ENCODE measurements at places on chromosomes 2 and 18.

DNA sequence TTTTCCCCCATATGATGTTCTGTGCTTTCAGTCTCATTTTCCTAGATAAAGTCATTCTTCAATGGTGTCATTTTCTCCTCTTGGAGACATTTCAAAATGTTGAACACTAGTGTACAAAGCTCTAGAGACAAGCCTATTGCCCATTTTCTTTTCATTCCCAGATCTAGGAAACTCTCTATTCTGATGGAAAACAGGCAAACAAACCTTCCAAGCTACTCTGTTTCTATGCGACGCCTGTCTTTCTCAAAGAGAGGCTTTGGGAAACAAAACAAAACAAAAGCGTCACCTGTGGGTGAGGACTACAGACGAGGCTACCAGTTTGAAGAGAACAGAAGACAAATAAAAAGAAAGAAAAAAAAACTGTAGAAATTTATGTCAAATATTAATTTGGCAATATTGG, 311.0 kb downstream of the CBLN2 start:
- no peak for DNase-seq

DNA sequence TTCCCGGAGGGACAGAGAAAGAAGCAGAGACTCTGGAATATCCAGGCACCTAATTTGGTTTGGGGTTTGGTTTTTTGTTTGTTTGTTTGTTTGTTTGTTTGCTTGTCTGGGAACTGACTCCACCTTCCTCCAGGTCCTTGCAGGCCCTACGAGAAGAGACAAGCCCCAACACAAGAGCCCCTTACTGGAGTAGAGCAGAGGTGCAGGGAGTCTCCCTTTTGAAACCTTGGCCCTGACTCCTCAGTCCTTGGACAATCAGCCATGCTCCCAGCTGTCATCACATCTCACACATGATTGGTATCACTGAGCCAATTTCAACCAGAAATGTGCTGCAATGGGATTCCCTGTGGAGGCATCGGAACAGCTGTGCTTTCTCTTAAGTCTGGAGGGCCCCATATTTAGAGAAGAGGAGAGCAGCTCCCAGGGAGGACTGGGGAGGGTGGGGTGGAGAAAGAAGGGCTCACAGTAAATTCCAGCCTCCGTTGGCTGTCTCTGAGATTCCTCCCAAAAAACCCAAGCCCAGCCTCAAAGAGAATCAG, 279.9 kb upstream of the NCKAP5 start:
- DNase-seq = no peak

DNA sequence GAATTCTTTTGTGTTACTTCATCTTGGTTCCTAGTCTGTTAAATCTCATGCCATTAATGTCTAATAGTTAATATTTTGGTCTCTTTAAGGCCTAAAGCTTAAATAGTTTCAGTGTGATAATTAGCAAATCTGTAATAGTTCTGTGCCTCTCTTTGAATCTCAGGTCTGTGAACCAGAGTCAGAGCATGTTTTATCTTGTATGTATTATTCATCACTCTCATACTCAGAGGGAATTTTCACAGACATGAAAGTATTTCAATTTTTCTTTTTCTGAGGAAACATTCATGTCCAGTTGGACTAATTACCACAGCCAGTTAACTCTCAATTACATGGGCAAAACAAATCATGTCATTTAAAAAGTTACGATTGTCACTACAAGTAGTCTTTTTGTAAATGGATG, 931.9 kb upstream of the SLC39A10 start:
- DNase-seq = no peak

DNA sequence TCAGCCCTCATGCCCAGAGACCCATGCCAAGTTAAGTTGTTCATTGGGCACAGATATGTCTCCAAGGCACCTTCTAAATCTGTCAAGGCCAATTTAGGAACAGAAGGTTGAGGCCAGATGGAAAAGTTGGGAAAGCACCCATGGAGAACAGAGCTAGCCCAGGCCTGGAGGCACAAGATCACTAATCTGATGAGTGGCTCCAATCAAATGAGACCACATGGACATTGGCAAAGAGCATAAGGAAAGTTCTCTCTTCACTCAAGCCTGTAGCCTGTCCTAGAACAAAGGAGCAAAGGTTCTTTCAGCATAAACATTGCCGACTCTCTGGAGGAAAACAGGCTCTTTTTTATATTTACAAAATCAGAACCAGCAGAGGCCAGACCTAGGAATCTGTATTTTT, 154.8 kb downstream of the RNF152 start:
- DNase-seq = no peak

- no peak for DNase-seq
These were observed 164.2 kb downstream of the C1D start for GRCh38 chr2:67898595-67898994.

DNA sequence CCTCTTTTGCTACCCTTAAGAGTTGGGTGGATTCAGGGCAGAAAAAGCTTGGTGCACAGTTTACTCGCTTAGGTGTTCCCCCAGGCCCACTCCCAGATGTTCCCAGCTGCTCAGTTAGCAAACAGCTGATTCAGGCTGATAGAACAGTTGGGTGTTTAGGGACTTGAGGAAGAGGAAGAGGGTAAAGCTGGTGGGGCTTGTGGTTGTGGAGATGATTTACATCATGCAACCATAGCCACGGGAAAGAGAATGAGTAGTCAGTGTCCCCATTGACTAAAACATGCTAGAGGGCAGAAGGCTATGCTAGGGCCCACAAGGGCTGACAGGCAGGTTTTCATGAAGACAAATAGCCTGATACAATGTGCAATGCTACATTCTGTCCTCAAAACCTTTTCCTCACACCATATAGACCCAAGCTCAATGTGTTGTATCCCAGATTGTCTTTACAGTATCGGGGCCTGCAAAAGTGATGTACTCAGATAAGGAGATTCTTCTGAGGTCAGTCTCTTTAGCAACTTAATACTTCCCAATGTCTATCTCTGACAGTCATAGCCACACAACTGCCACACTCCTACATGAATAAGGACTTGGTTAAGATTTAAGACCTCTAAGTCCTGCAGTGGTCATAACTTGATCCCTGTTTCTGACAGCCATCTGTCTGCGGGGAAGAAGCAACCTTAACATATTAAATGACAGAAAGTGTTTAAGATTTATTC, 15.6 kb downstream of the COLEC12 start:
- no peak for DNase-seq

GRCh38 chr2:135246711-135247270, 194.7 kb downstream of the RAB3GAP1 start:
- no peak for DNase-seq

- DNase-seq = no peak
These were observed 75.7 kb downstream of the PIK3C3 start for GRCh38 chr18:42030586-42031182.

DNA sequence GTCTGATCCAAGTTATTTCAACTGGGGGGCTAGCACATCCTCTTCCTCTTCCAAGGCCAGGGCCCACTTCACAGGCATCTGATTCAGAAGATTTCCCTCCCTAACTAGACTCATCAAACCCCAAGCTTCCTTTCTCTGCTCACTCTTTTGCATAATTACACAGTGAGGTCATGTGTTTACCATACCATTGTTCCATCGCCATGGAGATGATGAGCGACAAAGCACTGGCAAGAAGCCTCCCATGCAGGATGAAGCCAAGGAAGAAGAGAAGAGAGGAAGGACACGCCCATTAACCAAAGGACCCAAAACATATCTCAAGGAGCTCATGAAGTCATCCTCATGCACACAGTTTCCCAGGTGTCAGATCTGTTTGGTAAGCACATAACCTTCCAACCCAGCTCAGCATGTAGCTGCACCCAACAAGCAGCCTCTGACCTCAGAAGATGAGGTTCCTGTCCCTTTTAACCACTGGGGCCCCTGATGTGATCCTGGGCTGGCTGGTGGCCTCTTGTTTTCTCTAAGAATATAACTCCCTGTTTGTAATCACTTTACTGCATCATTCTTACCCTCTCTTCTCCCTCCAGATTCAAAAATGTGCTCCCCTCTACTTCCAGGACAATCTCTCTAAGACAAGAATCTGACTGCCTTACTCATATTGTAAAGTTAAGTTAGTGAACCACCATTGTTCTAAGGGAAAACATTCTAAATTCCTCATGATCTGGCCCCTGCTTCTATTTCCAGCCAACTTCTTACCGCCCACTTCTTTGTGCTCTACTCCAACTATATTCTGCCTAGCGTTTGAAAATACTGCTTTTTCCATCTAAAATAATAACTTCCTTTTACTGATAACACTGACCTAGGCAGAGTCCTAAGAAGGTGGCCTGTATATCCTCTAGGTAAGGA, 190.1 kb downstream of the TTC32 start:
- DNase-seq = no peak

DNA sequence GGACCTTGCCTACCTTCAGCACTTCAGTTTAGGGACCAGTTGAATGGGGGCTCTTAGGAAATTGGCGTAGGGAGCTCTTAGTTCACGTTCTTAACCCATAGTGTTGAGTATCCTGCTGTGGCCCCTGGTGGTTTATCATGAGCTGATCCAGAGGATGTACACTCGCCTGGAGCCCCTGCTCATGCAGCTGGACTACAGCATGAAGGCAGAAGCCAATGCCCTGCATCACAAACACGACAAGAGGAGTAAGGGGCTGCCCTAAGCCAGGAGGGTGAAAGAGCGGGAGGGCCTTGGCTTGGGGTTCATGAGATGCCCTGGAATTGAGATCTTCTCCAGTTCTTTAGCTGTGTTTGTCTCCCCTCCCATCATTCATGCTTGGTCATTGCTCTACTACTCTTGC, 2.9 kb downstream of the RETREG2 start:
- no peak for DNase-seq

DNA sequence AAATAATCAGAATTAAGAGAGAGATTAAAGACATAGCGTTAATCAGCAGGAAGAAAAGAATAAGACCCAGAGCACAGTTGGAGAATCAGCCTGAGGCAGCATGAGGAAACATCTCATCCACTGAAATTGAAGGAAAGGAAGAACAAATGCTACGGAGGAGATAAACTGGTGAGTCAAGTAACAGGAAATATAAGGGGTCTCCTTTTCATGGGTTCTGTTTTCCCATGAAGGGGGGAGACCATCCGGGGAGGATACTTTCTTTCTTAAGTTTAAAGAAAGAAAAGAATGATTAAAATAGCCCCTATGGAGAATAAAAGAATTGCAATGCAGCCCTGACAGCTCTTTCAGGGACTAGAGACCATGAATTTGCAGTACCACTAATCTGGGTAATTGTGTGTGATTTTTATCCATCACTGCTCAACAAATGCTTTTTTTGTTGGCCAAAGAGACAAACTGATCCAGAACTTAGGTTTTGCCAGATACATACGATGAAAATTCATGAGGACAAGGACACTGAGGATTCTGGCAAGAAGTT, 17.7 kb downstream of the ROCK2 start:
- DNase-seq = no peak

DNA sequence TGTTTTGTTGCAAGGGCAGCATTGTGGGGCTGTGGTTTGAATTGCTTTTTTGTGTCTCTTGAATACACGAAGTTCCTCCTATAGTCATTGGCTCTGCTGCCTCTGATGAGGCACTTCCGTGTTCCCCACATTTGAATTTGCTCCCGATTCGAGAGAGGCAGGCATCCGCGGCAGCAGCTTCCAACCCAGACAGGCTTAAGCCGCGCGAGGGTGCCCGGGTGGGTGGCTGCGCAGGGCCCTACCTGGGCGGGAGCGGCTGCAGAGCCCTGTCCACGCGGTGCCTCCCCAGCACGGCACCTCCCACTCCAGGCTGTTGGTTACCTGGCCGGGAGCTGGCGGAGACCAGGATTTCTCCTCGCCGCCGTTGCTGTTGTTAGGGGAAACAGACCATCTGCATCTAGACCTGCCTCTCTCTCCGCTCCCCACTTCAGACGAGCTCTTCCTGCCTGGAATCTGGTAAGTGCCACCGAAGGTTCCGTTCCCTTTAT, 151.3 kb downstream of the NEDD4L start:
- no peak for DNase-seq

DNA sequence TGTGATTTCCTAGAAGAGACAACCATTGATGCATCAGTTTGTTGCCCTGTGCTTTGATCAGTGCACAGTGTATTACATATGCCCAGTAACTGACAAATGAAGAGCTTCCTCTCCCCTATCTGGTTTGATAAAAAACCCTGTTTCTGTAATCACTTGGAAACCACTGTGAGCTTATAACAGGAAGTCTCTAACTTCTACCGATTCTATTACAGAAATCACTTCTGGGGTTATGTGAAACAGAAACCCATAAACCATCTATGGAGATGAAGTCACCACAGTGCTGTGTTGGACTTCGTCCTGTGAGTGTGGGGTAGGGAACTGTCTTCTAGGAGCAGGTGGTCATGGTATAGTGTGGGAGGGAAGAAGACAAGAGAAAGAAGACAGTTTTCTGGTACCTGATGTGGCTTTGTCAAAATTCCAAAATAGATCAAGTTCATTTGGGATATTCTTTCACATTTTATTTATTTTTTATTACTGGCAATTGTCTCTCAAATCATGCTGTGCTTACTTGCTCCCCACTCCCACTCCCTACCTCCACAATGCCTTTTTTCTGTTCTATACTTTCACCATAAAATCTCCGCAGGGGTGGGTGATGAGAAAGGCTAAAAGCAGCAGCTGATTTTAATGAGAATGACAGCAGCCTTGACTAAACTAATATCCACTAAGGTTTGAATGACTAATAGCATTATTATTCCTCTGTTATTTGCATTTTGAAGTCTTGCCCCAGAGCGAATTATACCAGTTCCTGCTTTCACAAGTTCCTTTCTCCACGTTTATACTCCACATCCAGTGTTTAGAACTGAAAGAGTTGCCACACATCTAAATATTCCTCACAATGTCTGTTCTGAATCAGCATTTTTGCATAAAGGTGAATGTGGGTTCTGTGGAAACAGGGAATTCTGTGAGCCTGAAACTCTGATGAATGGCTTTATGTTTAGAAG, 41.7 kb upstream of the RND3 start:
- no peak for DNase-seq

- peak; percentile 17 for DNase-seq
These were observed at the start of gene KRTCAP3 for GRCh38 chr2:27441958-27442919. TSS of gene KRTCAP3 (plus strand) at chr2:27442381. CDS start at chr2:27442413, 32 bp downstream.

- no peak for DNase-seq
These were observed 46.8 kb upstream of the NCK2 start for GRCh38 chr2:105697781-105698449.
